ENCODE measurements at places on chromosomes 12 and 14.

GRCh38 chr14:87767567-87767901 is 225.4 kb downstream of the GALC start:
- no peak for DNase-seq

- DNase-seq = peak; percentile 67
Measured at GRCh38 chr12:103877934-103878510, 37.0 kb upstream of the NT5DC3 start.

GRCh38 chr12:112577473-112578329 is 159.0 kb downstream of the PTPN11 start:
- DNase-seq = no peak

GRCh38 chr12:25692115-25693035 is 139.3 kb upstream of the LMNTD1 start:
- peak; percentile 78 for DNase-seq

DNA sequence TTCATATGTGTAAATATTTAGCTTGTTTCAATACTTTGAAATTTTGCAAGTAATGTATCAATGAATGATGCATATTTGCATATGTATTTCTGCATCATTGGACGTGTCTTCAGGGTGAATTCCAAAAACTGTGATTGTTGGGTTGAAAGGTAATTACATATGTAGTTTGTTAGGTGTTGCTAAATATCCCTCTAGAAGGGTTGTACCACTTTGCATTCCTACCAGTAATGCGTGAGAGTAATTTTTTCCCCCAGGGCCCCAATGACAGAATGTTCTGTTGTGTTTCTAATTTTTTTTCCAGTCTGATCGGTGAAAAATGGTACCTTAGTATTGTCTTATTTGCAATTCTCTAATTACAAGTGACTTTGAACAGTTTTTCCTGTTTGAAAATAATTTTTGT is 408.9 kb downstream of the NAV3 start:
- no peak for DNase-seq

DNA sequence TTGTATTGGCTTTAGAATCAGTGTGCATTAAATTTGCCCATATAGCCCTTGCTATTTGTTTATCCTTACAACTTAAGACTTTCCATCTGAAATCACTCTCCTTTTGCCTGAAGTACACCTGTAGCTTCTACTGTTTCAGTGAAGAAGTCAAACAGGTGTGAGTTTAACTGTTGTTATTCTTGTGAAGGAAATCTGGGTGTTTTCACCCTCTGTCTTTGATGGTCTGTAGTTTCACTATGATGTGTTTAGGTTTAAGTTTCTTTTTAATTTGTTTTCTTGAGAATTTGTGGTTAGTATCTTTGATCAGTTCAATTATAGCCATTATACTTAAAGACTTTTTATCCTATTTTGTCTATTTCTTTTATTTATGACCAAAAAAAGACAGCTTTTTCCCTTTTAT is 68.9 kb upstream of the BBS10 start:
- DNase-seq = no peak
